ENCODE measurements at places on chromosomes 3 and 15.

- no peak for DNase-seq
Observed at GRCh38 chr15:70121624-70122302, 24.0 kb upstream of the TLE3 start.

- no peak for DNase-seq
Observed at GRCh38 chr3:3031326-3031725, 78.8 kb downstream of the IL5RA start.

DNA sequence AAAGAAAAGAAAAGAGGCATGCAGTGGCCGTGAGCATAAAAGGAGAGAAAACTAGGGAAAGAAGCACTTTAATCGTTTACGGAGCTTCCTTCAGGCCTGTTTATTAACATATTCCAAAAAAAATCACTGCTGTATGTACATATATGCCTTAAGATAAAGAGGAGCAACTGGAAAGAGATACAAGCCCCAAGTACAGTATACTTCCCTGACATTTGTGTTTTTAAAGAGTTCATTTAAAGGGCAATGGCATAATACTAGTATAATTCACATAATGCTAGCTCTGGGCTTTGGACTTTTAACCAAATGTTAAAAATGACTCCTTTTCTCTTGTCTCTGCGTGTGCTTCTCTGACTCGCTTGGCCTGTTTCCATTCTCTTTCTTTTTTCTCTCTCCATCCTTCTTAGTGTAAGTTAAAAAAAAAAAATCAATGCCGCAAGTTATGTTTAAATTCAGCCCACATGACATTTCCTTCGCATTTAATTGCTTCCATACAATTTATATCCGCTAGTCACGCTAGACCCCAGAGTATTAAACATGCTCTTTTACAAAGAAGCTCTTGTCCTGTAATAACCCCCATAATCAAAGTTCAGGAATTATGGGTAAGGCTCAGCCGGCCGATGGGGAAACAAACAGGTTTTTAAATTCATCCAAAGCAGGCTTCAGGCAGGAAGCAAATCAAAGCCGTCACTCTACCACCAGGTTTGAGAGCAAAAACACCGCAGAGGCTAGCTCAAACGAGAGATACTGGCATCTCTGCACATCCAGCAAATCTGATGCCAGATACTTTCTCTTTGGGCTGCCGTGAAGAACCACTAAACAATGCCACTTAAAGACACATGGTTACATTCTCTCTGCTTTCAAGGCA is 19.4 kb downstream of the WWTR1 start:
- DNase-seq = no peak

GRCh38 chr3:171752329-171752728 is 58.0 kb downstream of the PLD1 start:
- DNase-seq = no peak

- DNase-seq = no peak
Observed at GRCh38 chr15:64928626-64929220, 17.0 kb downstream of the ANKDD1A start.

DNA sequence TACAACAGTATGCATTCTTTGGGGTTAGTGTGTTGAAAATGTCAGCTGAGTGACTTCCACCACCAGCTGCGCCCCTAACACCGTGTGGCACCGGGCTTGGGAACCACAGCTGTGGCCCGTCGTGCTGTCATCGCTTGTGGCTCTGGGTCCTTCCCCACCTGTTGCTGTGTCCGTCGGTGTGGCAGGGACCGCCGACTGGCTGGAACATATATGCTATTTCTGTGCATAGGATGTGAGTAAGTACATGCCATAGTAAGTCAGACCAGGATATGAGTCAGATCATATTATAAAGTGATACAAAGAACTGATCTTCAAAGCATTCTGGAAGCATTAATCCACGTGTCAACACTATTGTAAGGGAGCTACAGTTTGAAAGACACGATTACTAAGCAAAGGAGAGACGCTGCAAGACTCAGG is 31.9 kb downstream of the EHD4 start:
- no peak for DNase-seq

DNA sequence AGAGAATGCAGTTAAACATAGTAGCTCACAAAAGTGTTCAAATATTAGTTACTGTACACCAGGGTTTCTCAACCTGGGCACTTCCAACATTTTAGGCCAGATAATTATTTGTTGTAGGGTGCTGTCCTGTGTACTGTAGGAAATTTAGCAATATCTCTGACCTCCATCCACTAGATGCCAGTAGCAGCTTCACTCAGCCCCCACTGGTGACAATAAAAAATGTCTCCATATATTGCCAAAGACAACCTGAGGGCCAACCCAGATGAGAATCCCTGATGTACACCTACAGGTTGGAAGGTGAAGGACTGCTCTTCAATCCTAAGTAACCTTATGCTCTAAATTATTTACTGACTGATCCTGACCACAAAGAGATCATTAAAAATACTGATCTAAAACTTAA is 32.5 kb downstream of the DCUN1D1 start:
- DNase-seq = no peak

DNA sequence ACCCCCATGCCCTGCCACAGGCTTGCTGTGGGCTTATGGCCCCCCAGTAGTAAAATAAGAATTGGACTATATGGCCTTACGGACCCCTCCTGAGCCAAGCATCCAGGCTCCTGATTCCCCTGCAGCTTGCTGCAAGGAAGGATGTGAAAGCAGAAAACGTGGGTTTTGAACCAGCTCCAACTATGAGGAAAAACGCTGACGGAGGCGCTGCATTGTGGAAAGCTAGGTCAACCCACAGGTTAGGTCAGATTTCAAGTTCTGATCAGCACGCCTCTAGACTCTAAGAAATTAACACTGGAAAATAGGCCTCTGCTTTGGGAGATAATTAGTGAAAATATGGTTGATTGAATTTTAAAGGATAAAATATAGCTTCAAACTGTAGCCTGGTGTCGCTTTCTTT is 195.4 kb upstream of the HES1 start:
- DNase-seq = no peak

- DNase-seq = no peak
Observed at GRCh38 chr3:197139586-197139985, 110.0 kb upstream of the MELTF start.

DNA sequence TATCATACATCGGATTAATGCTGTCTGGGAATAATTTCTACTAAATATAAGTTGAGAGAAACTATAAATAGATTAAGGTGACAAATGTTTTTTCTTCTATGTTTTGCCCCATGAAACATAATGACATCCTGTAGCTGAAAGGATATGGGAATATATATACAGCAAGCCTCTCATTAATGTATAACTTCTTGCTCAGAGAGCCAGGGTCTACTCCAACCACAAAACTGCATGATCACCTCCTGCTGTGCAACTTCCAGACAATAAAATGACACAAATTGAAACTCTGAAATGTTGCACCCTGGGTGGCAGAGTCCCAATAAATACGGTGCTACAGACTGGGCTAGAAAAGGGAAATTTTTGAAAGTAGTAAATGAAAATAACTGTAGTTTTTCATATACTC is 571.9 kb upstream of the CBLB start:
- no peak for DNase-seq

GRCh38 chr15:77266708-77267386 is 153.1 kb downstream of the PEAK1 start:
- no peak for DNase-seq

GRCh38 chr15:101506491-101506890 is 17.0 kb upstream of the PCSK6 start:
- DNase-seq = no peak

- DNase-seq = no peak
Observed at GRCh38 chr15:47663101-47663500, 54.2 kb upstream of the SEMA6D start.

- DNase-seq = no peak
Observed at GRCh38 chr15:75718328-75718727, 5.7 kb upstream of the CSPG4 start.

DNA sequence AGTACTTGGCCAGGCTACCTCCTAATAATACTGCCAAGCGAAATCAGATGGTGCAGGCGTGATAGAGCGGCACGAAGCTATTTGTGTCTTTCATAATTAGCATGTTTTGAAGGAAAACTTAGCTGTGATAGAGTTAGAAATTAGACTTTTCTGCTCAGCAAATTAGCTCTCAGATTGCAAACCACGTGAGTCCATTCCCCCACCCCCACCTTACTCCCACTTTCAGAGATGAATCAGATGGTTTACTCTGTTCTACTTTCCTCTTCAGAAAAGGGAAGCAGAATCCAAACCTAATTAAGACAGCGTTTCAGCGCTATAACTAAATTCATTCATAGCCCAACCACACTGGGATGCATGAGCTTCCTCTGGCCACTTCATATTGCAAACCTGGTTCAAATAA is 214.6 kb downstream of the SLCO3A1 start:
- no peak for DNase-seq

DNA sequence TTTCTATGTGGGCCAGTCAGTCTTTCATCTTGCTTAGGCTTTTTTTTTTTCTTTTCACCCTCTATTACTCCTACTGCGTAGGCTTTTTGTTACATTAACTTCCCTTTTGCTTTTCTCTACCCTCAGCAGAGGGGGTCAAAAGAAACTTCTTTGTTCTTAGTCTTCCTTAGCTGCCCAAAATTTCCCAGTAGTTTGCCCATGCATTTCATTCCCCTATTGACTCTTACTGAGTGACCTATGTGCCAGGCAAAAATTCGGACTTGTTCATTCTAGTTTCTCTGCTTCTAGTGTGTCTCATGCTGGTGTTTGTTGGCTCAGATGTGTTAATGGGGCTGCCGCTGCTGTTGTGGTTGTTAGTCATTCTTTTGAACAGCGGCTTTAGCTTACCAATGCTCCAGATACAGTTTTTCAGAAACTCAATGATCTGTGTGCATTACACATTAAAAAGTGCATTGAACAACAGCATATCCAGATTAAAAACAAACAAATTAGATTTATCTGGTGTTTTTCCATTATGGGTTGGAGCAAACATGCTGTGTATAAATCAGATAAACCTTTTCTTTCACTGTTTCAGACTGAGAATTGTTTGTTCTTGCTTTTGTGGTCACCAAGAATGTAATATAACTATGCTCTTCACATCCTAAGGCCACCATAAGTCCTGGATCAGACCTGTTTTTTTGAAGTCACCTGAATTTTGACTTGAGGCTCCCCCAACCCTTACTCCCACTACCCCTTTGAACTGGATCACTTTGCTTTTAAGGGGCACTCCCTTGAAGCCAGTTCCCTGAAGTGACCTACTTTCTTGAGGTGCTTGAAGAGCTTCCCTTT is 43.1 kb downstream of the PDE8A start:
- no peak for DNase-seq

- no peak for DNase-seq
Observed at GRCh38 chr3:43531835-43532234, 90.0 kb downstream of the ANO10 start.

DNA sequence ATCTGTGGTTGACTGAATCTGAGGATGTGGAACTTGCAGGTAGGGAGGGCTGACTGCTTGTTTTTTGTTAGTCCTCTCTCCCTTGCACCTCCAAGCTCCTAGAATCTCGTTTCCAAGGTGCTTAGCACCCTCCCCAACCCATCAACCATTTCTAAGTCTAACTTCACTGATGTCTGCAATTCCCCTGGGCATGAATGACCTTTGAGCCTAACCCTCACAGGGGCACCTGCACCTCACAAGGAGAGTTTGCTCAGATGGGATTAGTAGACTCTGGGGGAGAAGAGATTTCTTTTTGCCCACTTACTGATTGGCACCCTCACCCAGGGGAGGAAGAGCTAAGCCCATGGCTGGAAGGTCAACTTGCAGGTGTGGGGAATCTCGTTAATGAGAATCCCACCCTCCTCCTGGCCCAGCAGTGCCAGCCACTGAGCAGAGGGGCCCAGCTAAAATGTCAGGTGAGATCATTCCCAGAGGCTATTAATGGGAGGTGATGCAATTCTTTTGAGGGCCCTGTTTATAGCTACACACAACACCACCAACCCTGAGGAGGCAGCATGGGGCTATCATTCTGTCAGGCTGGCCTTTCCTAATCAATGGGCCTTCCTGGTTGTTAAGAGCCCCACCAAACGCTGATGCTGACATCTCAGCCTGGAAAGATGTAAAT is 81.6 kb upstream of the HERC1 start:
- no peak for DNase-seq

DNA sequence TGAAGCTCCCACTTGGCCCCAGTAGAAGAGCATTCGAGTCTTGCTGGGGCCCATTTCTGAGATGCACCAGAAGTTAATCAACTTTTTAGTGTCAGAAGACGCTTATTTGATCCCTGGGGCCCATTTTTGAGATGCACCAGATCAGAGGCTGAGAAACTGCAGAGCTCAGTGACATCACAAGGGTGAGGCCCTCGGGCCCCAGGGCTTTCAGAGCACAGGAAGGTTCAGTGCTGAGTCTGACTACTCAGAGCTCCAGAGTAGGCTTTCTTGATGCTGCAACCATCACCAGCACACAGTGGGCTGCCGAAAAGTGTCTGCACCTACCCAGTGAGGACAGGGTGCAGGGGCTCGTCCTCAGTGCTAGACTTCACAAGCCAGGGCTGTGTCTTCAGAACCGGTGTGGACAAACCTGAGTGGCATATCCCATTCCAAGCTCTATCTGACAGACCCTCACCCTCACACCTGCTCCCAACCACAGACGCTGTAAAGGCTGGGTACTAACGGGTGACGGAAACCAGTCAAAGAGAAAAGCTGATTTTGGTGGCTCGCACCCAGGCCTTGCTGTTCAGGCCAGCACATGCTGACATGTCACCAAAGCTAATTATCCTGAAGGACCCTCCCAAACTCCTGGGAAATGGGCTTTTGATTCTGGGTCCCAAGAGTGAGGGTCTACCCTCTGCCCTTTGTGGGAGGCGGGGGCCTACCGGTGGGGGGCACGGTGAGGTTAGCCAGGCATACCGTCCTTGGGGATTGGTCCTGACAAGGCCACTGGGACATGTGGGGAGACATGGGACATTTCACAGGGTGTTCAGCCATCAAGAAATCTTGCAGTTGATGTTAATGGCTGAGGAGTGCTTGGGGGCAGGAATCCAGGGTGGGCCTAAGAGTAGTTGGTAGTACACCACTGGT is 83.0 kb downstream of the PDCD6IP start:
- DNase-seq = no peak

DNA sequence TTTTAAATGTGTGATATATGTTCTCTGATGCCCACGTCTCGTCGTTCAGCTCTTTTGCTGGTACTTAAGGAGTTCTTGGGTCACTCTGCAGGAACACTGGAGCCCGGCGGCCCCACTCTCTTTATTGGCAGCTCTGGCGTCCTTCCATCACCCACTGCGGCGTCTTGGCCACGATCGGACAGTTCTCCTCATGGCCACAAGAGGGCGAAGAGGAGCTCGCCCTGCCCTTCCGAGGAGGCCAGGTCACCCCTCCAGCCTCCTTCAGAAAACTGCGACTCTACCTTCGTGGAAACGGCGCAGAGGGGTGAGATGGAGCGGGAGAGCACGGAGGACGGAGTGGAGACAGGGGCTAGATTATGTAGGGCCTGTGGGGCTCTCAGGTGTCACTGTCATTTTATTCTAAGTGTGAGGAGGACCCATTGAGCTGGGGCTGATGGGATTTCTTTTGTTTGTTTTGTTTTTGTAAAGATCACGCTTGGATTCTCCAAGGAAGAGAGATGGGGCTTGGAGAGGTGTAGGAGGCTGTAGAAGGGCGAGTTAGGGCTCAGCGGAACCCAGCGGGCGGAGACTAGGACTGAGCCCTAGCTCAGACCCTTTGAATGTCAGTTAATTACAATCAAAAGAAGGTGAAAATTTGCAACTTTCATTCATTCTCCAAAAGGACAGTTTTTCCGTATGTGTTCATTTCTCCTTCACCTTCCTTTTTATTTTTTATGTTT is 28.0 kb upstream of the GABRA5 start:
- DNase-seq = no peak
